Substantia nigra (tissue), 51 donors: ENCODE measurements at places on chromosomes 7 and 10.

DNA sequence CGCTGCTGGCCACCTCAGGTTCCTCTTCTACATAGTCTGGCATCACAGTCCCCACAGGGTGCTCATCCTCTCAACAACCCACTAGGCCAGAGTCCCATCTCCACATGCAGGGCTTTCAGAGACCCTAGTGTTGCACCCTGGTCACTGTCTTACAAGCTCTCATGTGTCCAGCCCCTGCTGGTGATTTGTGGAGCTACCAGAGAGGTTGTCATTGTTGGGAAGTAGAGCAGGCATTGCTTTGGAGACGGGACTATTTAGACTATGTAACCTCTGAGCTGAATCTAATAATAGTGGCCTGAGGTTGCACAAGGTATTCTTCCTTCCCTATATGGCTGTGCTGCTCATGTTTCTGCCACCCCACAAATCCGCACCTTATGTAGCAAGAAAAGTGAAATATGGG lies 135.3 kb upstream of the VWC2 start:
- no peak for DNase-seq

- DNase-seq: no peak
Measured at GRCh38 chr10:1369197-1369596, 313.0 kb downstream of the WDR37 start.

- DNase-seq: no peak
Measured at GRCh38 chr7:134720091-134720935, 59.1 kb upstream of the CALD1 start.

DNA sequence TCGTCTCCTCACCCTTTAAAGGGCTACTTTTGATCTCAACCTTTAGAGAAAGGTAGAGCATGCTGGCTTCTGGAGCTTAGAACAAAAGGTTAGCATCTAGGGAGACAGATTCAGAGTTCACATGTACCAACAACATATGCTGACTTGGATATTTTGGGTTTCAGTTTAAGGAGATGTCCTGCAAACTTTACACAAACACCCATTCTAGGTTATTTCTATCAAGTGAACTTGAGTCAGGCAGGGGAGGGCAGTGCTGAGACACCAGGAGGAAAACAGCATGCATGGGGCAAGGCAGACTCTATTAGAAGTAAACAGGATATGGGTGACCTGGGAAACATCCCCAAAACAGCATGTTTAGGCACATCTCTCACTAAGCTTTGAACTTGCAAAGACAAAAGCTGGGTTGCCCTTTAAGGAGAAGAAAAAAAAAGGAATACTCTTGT lies 43.8 kb downstream of the ARL4A start:
- no peak for DNase-seq

DNA sequence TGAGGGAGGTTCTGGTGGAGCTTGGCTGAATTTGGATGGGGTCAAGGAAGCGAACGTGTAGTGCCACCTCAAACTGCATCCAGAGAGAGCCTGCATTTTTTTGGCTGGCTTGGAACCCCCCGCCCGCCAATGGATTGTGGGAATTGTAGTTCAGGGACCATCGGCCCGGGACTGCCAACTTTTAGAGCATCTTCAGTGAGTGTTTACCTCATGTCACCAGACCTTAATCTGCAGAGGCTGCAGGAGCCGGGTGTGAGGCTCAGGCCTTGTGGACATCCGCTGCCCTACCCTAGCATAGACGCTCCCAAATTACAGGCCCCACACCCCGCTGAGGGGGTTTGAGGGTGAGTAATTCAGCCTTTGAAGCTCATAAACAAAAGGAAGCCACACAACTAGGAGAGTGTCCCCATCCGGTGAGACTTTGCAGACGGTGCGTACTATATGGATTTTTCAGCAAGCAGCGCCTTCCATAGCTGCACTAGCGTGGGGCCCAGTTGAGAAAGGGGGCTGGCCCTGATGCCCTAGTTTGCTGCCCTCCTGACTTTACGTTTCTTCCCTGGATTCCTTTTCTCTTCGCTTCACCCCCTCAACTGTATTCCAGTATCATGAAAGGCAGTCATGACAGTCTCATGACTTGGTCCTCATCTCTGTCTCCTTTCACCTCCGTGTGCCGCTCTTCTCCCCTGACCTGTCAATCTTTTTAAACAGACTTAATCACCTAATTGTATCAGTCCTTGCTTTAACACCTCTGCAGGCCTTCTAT lies 717 bp downstream of the CNPY4 start:
- peak; percentile 80 for DNase-seq

GRCh38 chr7:127650847-127651555 lies 993 bp upstream of the SND1 start:
- DNase-seq: no peak

GRCh38 chr10:22560913-22561239 lies 153.5 kb downstream of the PIP4K2A start:
- DNase-seq: no peak

- no peak for DNase-seq
Measured at GRCh38 chr7:118995350-118995749, 770.8 kb downstream of the ANKRD7 start.

- no peak for DNase-seq
Measured at GRCh38 chr7:2497500-2498336, 21.5 kb upstream of the GRIFIN start.
